ENCODE measurements at places on chromosomes 1 and 21. TPM values are rescaled to one million over a fixed set of nuclear protein-coding genes. Genes with fewer than 3 reads are reported as not detected.

- DNase-seq, result no peak
These were observed at the start of gene PTPRC for GRCh38 chr1:198638894-198639635. Gene PTPRC (plus strand): TSS chr1:198639040. CDS start chr1:198639269, 229 bp downstream.

DNA sequence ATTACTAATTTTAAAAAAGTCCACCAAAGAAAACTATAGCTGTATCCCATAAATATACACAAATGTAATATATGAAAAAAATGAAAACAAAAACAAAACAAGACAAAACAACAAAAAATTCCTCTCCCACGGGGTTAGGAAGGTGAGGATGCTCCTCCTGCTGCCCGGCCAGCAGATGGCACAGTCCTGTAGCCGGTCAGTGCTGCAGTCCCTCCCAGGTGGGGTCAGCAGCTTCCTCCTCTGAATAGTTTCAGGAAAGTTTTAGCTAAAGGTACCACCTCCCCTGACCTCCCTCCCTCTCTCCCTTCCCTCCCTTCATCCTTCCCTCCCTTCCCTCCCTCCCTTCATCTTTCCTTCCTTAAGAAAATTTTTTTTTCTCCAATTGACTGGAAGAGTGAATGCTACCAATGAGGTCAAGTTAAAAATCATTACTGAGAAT lies 67.8 kb upstream of the BCL10 start:
- DNase-seq, result no peak

LRIG2 gene
- 19.2 TPM for total RNA-seq

HSPG2 gene
- total RNA-seq, result 72.1 TPM

TRIM45 gene
- 6.8 TPM for total RNA-seq

- DNase-seq, result no peak
These were observed 637 bp upstream of the MYBPHL start for GRCh38 chr1:109307274-109308021.

FAM151A gene
- total RNA-seq, result not detected

DNA sequence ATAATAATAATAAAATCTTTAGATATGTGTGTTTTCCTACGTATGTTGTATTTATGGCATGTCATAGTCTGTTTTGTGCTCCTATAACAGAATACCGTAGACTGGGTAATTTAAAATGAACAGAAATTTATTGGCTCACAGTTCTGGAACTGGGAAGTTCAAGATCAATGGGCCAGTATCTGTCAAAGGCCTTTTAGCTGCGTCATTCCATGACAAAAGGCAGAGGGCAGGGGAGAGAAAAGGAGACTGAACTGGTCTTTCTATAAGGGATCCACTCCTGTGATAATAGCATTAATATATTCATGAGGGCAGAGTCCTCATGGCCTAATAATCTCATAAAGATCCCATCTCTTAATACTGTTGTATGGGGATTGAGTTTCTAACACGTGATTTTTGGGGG lies 7.1 kb upstream of the SFT2D2 start:
- no peak for DNase-seq

Data from spinal cord (tissue), 10 donors.